ENCODE measurements at places on chromosomes 11 and 22.

DNA sequence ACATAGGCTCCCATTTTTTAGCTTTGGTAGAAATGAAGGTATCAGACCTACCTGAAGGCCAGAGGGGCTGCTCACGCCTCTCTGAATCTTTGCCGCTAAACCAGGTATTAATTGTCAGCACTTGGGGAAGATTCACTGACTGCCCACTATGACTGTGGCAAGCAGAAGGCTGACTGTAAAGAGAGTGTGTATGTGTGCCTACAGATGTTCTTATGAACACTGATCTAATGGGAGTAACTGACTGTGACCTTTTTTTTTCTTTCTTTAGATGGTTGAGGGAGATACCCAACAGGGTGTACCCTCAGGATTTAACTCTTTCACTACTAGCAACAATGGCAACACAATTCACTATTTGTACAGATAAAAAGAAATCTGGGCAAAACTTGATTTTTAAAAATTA is at the start of gene RAG2:
RAG2 (minus strand) TSS at position 186 of the 400 bp plus-strand sequence. CDS start 4,068 bp downstream, outside the sequence.
- DNase-seq: no peak

DNA sequence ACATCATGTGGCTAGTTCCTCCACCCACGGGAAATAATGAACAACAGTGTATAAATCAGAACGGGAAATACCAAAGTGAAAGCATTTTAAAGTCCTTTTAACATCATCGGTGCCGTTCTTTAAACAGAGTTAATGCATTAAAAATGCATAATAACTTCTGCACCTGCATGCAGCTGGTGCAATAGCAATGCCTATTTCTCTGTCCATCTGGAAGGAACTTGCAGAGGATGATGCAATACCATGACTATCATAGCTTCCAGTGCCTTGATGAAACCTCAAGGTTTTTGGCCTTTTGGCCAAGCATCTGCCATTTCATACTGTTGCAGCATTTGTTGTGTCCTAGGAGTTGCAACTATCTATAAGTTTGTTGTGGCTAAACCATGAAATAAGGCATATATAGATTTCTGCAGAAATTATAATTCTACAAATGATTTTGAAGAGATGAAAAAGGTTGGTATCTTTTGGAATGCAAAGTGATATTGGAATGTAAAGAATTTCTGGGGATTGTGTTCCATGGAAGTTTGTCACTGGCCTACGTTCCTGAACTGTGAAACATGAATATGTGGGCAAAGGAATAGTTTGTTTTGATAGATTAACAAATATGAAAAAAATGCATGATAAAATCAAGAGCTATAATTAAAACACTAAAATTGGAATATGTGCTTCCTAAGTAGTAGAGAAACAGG is 9.8 kb upstream of the EIF3F start:
- DNase-seq: no peak

- peak; percentile 59 for DNase-seq
These were observed 6.8 kb upstream of the CDKN1C start for GRCh38 chr11:2892215-2892966.

GRCh38 chr11:61890529-61891330 is 615 bp downstream of the FADS3 start:
- DNase-seq: peak; percentile 36

DNA sequence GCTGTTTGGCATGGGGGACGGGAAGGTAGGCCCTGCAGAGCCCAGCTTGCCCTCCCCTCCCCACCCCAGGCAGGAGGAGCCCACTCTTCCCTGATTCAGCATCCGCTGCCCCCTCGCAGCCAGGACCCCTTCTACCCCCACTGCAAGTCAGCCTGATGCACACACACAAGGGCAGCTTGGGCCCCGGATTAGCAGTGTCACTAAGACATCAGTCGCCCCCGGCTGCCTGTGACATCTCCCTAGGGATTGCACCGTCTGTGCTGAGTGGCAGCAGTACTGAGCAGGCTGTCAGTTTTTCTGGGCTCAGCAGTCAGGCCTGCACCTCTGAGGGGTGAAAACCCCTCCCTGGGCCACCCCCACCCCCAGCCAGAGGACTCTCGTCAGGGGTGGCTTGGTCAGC is 30.4 kb upstream of the SYT7 start:
- no peak for DNase-seq

DNA sequence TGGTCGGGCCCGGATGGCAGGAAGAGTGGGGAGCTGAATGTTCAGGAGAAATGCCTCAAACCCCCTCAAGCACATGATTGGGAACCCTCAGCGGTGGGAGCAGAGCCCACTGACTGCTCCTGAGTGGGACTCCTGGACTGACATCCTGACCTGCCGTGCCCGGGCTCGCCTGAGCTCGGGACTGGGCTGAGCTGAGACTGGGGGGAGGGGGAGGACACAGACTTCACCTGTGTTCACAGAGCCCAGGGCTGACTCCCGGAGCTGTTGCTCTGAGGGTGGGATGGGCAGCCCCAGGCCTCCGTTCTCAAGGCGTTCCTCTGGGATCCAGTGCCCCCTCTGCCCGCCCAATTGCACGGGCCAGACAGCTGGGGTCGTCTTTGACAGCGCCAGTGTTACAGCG is 24.6 kb downstream of the DAGLA start:
- DNase-seq: no peak

- DNase-seq: peak; percentile 25
These were observed 74.9 kb upstream of the RAG2 start for GRCh38 chr11:36672815-36673450.

DNA sequence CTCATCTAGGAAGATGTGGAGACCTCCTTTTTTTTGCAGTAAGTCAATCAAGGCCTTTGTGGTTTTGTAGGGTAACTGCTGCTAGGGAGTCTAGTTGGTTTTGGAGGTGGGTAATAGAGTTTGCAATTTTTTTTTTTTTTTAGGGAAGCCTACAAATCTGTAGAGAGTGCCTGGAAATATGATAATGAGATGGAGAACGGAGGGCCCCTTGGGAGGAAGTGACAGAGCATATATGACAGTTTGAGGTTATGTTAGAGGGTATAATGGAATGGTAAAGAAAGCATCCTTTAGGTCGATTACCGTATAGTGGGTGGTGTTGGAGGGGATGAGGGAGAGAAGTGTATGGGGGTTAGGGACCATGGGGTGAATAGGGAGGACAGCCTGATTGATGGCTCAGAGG is 98.3 kb downstream of the ELP4 start:
- DNase-seq: no peak

DNA sequence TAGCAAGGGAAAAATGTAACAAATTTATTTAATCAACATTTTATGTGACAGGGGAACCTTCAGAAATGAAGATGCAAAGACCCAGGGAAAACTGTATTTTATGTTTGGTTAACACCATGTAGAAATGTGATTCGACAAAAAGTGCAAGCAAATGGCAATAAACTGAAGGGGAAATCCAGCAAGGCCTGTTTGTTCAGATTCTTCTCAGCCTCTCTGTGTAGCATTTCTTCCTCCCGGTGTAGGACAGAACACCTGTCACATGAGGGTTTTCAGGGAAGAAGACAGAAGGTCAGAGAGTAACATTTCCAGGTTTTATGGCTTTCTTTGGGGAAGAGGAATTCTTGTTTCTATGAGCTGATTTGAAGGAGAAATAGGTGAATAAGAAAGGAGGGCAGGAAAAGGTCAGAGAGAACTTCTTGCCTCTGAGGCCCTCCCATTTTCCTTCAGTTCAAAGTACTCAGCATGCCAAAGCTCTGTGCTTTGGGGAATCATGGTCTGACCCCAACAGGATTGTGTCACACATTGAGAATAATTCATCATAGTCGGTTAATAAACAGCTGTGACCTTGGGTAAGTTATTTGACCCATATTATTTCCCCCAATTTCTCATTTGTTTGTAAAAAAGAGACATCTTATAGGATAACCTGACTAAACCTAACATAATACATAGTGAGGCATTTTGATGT is 45.5 kb upstream of the ME3 start:
- DNase-seq: no peak

- no peak for DNase-seq
These were observed 674.7 kb downstream of the TBC1D22A start for GRCh38 chr22:47437110-47437509.

DNA sequence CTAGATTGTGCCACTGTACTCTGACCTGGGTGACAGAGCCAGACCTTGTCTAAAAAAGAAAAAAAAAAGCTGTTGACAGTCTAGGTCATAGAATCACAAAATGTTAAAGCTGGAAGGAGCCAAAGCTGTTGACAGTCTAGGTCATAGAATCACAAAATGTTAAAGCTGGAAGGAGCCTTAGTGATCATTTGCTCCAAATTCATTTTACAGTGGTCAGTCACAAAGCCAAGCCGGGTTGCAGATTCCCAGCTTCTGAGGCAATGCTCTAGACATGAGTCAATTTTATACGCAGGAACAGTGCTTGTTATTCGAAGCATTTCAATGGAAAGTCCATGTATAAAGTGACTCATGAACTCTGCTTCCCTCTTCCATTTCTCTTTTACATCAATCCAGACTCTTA is 47.4 kb downstream of the SYT13 start:
- DNase-seq: no peak

GRCh38 chr11:66721939-66722338 is 7.1 kb downstream of the SPTBN2 start:
- DNase-seq: no peak

GRCh38 chr22:25380122-25380747 is 160.8 kb downstream of the CRYBB2 start:
- no peak for DNase-seq

DNA sequence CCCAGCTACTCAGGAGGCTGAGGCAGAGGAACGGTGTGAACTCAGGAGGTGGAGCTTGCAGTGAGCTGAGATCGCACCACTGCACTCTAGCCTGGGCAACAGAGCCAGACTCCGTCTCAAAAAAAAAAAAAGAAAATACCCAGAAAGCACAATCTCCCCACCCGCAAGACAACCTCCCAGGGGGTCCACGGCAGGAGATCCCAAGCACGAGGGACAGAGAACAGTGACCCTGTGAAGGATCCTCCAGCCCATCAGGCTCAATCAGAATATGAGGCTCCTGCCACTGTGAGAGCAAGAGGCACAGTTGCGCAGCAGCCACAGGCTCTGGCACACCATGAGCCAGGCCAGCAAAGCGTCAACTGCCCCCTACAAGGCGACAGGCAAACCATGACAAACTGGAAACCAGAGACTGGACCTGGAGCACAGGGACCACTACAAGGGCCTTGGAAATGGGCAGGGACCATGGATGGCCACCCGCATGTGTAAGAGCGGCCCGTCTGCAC is 164.8 kb upstream of the GRK3 start:
- DNase-seq: no peak

DNA sequence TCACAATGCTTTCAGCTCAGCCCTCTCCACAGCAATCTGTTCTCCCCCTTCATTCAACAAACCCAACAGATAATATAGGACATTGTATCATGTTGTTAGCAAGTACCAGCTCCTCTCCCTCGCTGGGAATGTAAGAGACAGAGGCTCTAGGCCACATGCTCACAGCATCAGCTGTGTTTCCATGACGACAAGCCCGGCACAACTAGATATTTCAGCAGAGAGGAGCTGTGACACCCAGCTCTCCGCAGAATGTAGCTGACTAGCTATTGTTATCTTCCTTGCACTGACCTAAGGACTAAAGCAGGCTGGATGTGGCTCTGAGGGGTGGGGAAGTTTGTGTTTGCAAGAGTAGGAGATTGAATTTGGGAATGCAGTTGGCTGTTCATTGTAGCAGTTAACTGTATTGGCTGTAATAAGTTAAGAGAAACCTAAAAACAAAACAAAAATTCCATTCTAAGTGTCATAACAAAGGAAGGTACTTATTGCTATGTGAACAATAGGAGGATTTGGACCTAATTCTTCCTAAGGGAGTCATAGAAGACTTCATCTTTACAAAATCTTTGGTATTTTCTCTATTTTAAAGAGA is 28.0 kb upstream of the RRAS2 start:
- DNase-seq: no peak

GRCh38 chr11:17508791-17509190 is 32.1 kb upstream of the ABCC8 start:
- DNase-seq: no peak

DNA sequence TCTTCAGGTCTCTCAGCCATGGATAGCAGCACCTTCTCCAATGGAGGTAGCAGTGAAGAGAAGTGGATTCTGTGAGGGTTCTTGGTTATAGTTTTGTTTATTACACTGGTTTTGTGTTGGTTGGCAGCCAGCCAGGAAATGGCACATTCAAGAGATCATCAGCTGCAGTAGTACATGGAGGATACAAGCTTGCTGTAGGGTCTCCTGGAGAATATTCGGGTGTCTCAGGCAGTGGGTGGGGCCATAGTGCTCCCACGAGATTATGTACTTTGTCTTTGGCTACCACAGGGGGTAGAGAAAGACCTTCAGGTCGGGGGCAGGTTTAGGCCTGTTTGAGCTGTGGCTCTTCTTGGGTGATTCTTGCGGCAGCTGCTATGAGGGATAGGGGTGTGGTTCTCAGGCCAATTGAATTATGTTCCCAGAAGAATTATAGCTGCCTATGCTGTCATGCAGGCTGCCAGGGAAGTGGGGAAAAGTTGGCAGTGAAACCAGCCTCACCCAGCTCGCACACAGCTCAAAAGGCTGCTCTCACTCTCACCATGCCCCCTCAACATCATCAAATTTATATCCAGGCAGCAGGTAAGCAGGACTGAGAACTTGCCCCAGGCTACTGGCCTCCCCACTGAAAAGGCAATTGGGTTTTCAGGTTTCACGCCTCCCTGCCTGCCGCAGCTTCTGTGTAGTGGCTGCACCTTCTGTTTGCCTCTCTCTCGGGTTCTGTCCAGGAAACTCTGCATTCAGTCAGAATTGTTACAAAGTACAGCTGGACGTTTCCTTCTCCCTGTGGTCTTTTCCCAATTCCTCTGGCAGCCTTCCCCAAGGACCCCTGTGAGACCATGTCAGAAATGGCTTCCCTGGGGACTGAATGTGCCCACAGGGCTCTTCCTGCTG is 435.5 kb downstream of the LUZP2 start:
- DNase-seq: no peak

GRCh38 chr11:76551400-76551799 is 106.6 kb downstream of the EMSY start:
- DNase-seq: no peak

DNA sequence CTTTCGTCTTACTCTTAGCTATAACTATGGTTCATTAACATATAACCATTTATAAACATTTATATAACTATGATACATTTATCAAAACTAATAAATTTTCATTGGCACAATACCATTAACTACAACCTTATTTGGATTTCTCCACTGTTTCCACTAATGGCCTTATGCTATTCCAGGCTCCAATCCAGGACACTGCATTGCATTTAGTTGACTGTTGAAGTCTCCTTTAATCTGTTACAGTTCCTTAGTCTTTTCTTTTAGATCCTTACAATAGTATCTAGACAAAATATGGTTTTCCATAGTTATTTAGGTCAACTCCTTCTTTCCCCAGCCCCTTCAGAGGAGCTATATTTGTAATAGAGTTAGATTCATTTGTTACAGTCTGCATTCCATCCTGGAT is 47.2 kb downstream of the CCDC34 start:
- no peak for DNase-seq
